ENCODE measurements at places on chromosomes 2 and 18. TPM values are rescaled to one million over a fixed set of nuclear protein-coding genes. Genes with fewer than 3 reads are reported as not detected.

OTOS gene
- total RNA-seq: not detected

C2orf78 gene
- 0.07 TPM for total RNA-seq

TUBA3E gene
- not detected for total RNA-seq

ALKAL2 gene
- 0.28 TPM for total RNA-seq

TEX44 gene
- not detected for total RNA-seq

TEKT4 gene
- 0.49 TPM for total RNA-seq

ARL4C gene
- total RNA-seq: 43.2 TPM

RAB17 gene
- not detected for total RNA-seq

MDH1B gene
- total RNA-seq: 0.12 TPM

- DNase-seq: peak; percentile 93
Measured at GRCh38 chr2:233331536-233331935, 22.8 kb upstream of the DGKD start.

- DNase-seq: no peak
Measured at GRCh38 chr2:155703917-155704316, 628.6 kb downstream of the NR4A2 start.

DNA sequence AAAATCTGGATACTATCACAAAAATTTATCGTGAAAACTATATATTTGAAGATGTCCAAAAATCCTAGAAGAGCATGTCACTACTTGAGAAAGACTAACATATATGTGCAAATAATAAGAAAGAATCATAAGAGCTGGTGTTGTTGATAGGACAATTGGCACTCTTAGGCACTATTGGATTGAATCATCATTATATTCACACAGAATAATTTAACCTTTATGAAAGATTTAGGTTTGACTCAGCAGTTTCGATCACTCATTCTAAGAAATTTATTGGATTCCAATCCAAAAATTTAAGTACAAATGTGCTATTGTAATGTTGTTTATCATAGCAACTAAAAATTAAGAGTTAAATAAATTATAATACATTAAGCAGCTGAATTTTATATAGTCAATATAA is 503.6 kb downstream of the SPAG16 start:
- DNase-seq: no peak

GRCh38 chr18:22114526-22115321 is 54.7 kb upstream of the GATA6 start:
- DNase-seq: no peak

DNA sequence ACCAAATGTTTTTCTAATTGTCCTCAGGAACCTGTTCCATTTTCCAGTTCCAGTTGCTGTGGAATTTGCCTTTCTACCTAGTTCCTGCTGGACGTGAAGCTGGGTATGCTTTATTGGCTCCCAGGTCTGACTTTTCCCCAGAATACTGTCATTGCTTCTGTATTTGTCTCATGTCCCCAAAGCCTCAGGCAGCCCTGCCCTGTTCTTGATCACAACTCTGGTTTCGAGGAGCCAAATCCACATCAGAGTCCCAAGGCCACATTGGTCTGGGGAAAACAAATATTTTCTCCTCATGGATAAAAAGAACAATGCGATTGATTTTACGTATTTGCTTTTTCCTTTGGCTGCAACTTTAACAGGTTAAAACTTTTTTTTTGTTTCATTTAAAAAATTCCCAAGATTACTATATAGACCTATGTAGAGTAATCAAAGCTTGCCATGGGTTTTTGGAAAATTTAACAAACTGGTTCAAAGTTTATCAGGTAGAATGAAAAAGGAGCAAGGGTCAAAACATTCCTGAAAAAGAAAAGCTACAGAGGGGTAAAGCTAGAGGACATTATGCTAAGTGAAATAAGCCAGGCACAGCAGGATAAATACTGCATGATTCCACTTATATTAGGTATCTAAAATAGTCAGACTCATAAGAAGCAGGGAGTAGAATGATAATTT is 85.2 kb downstream of the MDH1 start:
- peak; percentile 20 for DNase-seq

- DNase-seq: no peak
Measured at GRCh38 chr2:172293952-172294351, 133.4 kb upstream of the ITGA6 start.

DNA sequence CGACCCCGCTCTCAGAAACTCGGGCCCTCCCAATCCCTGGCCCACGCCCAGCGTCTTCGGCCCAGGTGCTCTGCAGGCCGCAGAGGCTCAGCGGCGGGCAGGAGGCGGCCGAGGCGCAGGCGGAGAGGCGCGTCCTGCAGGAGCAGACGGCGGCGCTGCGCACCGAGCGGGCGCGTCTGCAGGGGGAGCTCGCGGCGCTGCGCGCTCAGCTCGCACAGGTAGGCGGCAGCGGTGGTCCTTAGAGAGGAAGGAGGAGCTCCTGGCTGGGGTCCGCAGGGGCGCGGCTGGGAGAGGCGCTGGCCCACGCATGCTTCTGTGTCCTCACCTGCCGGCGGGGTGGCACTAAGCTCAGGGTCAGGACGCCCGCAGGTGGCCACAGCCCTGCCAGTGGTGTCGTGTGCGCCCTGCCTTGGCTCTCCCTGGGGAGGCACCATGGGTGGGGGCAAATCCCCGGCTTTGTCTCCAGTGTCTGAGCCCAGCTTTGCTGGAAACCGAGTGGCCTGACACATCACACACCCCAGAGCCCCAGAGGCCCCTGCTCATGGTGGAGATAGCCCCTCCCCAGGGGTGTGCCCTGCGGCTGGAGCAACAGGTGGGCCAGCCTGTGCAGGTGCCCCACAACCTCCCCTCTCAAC is 14.9 kb upstream of the SNED1 start:
- DNase-seq: peak; percentile 84

- no peak for DNase-seq
Measured at GRCh38 chr18:46461993-46462392, 195.0 kb downstream of the LOXHD1 start.

- no peak for DNase-seq
Measured at GRCh38 chr2:55901322-55901721, 22.3 kb downstream of the EFEMP1 start.

DNA sequence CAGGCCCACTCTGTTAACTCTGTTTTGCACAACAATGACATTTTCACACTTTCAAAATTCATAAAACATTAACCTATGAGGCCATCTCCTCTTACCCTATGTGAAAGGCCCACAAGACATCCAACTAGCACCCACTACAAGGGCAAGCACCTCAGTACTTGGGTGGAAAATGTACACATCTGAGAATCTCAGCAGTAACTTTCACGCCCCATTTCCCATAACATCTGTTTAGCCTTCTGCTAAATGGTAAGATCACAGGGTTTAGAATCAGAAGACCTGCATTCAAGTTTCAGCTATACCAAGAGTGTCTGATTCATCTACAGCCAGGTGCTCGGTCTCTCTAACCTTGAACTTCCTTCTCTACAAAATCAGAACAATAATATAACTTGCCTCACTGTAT is 89.2 kb downstream of the SP100 start:
- no peak for DNase-seq

GRCh38 chr2:2657121-2657962 is 326.3 kb upstream of the MYT1L start:
- no peak for DNase-seq

DNA sequence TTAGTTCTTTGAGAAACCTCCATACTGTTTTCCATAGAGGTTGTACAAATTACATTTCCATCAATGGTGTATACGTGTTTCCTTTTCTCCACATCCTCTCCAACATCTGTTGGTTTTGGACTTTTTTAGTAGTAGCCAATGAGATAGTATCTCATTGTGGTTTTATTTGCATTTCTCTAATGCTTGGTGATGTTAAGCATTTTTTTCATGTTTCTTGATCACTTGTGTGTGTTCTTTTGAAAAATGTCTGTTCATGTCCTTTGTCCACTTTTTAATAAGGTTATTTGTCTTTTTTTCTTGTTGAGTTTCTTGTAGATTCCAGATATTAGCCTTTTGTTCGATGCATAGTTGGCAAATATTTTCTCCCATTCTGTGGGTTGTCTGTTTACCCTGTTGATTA is 392.3 kb upstream of the ZEB2 start:
- DNase-seq: no peak

DNA sequence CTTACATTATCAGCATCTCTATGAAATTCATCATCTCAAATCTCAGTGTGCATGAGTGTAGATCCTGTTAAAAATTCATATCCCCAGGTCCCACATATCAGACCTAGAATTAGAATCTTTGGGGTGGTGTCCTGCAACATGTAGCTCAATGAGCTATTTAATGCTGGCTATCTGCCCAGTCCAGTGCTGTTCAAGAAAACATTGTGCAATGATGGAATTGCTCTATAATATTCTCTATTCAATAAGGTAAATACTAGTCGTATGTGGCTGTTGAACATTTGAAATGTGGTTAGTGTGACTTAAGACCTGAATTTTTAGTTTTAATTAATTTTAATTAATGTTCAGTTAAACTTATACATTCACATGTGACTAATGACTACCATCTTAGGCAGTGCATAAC is 127.4 kb downstream of the NOL4 start:
- DNase-seq: no peak

GRCh38 chr2:136117391-136117841 is 533 bp downstream of the CXCR4 start:
- DNase-seq: peak; percentile 83

DNA sequence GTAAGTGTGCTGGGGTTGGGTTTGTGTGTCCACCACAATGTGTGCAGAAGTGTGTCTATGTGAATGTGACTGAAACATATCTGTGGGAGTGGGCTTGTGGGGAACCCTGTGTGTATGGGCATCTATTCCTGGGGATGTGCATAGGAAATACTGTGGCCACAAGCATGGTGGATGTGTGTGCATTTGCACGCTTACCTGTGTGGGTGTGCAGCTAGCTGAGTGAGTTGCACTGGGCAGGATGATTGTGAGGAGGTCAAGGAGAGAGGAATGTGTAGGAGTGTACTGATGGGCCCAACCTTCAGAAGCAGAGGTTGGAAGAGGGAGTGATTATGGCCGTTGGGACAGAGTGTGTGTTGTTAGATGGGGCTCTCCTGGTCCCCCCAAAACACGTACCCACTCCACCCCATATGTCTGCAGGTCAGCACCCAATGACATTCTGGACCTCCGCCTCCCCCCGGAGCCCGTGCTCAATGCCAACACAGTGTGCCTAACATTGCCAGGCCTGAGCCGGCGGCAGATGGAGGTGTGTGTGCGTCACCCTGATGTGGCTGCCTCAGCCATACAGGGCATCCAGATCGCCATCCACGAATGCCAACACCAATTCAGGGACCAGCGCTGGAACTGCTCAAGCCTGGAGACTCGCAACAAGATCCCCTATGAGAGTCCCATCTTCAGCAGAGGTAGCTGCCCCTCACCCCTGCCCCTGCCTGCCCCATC is 1.2 kb downstream of the WNT10A start:
- DNase-seq: no peak

DNA sequence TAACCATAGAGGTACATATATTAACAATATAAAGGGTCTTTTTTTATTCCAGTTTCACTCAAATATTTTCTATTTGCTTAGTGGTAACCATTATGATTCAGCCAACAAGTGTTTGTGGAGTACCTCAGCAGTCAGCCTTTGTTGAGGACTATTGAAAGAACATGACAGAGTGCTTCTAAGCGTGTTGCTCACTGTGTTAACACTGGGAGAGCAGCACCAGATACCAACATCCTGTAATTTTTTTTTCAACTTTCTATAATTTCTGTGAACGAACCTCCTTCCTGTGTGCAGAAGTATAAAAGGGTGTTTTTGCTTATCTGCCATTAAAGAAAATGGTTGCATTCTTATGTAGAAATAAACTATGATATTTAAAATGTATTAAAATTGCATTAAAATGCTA is 239.0 kb downstream of the PHLPP1 start:
- no peak for DNase-seq

DNA sequence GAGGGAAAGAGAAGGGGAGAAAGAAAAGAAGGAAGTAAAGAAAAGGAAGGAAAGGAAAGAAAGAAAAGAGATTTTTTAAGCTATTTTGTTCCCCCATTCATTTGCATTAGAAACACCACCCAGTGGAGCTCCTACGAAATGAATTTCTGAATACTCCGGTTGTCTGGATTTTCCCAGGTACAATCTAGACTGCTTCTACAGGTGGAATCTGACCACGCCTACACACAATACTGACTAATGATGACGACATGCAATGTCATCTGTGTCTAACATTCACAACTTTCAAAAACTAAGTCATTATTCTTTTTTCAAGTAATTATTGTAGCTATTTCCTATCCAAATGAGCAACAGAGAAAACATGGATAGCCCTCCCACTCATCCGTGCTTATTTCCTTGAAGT is 121.7 kb downstream of the ZNF516 start:
- no peak for DNase-seq
